ENCODE measurements at places on chromosomes 3 and 15.
A peak's percentile ranks its signal among the peaks of the same experiment; 100 is the strongest.

- no peak for DNase-seq
These were observed 440.6 kb downstream of the MCTP2 start for GRCh38 chr15:94671858-94672532.

DNA sequence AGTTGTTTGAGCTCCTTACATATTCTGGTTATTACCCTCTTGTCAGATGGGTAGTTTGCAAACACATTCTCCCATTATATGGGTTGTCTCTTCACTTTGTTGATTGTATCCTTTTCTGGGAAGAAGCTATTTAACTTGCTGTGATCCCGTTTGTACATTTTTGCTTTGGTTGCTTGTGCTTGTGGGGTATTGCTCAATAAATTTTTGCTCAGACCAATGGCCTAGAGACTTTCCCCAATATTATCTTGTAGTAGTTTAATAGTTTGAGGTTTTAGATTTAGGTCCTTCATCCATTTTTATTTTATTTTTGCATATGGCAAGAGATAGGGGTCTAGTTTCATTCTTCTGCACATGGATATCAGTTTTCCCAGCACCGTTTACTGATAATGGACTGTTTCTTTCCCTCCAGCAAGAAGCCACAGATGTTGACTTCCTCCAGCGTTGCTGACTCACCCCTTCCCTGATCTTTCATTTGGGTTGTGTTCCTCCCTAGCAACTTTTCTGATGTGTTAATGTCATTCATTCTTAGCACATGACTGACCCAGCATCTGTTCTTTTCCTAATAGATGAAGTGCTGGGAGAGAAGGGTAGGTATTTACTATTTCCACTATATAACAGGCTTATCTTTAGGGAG, 166.7 kb upstream of the SGO1 start:
- no peak for DNase-seq

- DNase-seq = no peak
These were observed 97.6 kb upstream of the STRIT1 start for GRCh38 chr3:155391104-155391503.

GRCh38 chr3:180185650-180186049, 148.9 kb upstream of the PEX5L start:
- no peak for DNase-seq

- no peak for DNase-seq
These were observed 64.5 kb downstream of the ADAMTS17 start for GRCh38 chr15:100277087-100277855.

- DNase-seq = no peak
These were observed 454.2 kb downstream of the FGF12 start for GRCh38 chr3:192273001-192273696.

GRCh38 chr3:110568246-110568645, 503.4 kb upstream of the NECTIN3 start:
- no peak for DNase-seq

DNA sequence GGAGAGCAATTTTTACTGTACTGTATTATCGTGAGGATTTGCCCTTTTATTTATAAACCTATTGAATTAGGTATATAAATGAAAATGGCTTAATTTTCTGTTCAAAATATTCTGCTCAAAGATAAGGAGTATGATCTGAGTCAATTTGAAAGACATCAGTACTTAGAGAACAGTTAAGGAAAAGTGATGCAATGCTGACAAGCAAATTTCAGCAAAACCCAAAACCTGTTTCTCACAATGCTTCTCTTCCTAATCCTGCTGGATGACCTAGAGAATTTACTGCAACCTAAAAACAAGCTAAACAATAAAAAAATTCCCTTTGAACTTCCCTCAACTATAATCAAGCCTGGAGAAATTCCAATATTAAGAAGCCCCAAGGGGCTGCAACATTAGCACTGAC, 82.7 kb downstream of the RFX7 start:
- no peak for DNase-seq

GRCh38 chr3:28856796-28857195, 424.1 kb upstream of the RBMS3 start:
- no peak for DNase-seq

DNA sequence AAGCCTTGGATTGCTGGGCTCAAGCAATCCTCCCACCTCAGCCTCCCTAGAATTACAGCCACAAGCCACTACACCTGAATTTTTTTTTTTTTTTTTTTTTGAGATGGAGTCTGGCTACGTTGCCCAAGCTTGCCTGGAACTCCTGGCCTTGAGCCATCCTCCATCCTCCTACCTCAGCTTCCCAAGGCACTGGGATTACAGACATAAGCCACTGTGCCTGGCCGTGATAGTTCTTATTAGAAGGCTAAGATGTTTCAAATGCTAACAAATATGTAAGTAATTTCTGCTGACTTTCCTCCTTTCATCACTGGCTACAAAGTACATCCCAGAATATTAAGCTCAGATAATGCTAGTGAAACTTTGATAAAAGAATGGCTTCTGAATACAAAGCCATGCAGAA, 5.7 kb upstream of the SETMAR start:
- no peak for DNase-seq

DNA sequence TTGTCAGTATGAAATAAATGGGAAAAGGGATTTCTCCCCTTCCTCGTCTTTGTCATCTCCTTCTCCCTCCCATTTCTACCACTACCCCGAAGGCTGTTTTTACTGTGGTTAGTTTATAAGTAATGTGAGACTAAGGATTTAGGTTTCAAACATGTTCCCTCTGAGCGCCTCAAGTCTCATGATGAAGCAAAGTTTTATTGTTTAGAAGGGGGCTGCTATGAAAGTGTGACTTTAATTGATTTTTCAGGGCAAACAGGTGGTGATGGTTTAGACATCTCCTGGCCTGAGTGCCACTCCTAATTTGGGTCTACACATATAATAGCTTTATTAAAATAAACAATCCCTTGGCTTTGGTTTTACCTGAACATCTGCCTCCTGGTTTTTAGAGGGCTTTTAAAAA, 185.5 kb downstream of the MCTP2 start:
- no peak for DNase-seq

GRCh38 chr3:64684715-64685261, 3.0 kb downstream of the ADAMTS9 start:
- DNase-seq = peak; percentile 45

DNA sequence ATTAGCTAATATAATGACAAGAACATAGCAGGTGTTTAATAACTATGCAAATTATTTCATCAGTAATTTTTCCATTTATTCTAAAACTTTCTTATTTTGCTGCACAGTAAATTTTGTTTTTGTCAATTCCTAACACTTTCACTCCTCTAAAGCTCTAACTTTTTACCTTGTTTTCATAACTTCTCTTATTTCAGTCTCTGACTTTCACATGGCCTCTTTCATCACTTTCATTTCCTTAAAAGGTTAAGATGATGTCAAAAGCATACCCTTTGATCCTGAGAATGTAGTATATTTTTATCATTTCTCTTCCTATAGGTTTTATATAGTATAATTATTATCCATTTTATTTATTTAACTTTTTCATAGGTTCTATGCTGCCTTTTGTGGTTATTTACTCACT, 1325.8 kb upstream of the ALCAM start:
- DNase-seq = no peak

- no peak for DNase-seq
These were observed 68.1 kb upstream of the FGD5 start for GRCh38 chr3:14750650-14751049.

DNA sequence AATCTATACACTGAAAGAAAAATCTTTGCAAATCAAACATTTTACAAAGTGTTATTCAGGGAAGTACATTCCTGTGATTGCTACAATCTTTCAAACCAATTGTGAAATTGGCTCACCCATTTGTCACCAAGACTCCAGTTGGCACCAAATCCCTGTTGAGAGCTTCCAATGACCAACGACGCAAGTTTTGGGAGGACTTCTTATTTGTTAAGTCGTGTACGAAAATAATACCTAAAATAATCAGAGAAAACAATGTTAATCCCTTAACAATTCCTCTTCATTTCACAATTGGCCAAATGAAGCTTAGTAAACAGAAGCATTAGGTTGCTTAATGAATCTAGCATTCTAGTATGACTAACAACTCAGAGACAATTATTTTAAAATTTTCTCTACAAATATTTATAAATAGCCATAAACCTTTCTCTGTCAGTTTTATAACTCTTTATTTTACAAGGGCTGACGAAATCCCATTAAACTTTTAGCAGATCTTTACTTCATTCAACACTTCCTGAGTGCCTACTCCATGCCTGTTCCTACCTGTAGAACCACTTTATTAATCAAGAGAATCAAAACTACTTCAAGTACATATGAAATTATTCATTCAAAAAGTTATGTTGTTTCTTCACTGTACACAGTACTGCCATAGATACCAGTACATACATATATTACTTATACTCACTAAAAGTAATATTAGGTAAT, 24.0 kb upstream of the HGD start:
- no peak for DNase-seq

Data from tibial artery (tissue), 4 donors.